Fibroblast of skin of right quadriceps (primary cell): ENCODE measurements at places on chromosomes 2 and 18.

GRCh38 chr2:190867212-190867611 is 13.4 kb upstream of the GLS start:
- DNase-seq: peak; percentile 84

DNA sequence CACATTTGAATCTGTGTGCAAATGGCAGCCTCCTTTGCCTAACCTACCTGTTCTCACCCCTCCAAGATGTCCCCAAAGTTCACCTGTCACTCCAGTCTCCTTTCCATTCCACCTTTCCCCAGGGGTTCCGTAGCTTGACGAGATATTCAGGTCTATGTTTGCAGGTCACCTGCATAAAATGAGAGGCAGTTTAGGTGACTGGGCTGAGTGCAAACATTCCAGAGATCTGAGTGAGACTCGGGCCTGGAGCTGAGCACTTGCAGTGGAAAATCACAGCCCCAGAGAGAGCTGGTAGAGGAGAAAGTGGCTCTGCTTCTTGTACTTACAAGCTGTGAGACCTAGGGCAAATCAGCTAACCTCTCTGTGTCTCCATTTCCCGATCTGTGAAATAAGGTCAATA is 20.1 kb downstream of the CAPN14 start:
- DNase-seq: no peak

DNA sequence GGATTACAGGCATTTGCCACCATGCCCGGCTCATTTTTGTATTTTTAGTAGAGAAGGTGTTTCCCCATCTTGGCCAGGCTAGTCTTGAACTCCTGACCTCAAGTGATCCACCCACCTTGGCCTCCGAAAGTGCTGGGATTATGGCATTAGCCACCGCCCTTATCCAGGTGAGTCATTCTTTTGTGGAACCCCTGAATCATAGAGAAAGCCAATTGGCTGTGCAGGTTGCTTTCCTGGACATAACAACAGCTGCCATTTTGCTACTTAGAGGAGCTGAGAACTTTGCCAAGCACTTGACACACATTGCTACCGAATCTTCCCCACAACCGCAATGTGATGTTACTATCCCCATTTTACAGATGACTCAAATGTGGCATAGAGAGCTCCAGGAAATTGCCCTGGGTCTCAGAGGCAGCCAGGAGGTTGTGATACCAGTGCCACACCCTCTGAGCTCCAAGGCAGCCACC is 36.0 kb downstream of the SETBP1 start:
- no peak for DNase-seq

GRCh38 chr18:27887711-27888495 is 289.0 kb downstream of the CDH2 start:
- DNase-seq: peak; percentile 68

- DNase-seq: no peak
Measured at GRCh38 chr2:47662552-47662951, 120.4 kb upstream of the MSH6 start.

DNA sequence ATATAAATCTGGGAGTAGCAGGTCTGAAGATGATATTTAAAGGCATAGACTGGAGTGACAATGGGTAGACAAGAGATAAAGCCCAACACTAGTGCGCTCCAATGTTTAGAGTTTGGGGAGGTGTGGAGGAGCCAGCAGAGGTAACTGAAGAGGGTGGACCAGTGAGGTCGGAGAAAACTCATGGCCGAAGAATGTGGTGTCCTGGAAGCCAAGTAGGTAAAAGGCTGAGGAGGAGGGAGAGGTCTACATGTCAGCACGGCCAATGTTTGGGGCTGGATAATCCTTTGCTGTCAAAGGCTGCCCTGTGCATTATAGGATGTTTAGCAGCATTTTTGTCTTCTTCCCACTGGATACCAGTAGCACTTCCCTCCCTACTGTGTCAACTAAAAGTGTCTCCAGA is 78.8 kb upstream of the KCNE4 start:
- no peak for DNase-seq

DNA sequence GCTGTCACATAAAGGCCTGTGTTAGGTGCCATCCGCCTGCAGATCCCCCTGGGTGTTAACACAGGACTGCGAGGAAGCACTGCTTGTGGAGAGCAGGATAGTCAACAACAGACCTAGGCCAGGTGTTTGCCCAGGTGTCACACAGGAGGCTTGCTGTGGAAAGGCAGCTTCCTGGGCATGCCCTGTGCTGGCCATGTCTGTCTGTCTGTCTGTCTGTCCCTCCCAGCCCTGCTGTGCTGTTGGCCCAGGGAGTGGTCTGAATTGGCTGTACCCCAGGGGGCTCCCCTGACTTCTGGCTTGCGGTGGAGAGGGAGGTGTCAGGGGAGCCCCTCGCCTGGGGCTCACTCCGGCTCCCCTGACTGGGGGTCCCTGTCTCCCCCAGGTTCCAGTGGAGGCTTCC is 53.2 kb downstream of the SH3BP4 start:
- no peak for DNase-seq

DNA sequence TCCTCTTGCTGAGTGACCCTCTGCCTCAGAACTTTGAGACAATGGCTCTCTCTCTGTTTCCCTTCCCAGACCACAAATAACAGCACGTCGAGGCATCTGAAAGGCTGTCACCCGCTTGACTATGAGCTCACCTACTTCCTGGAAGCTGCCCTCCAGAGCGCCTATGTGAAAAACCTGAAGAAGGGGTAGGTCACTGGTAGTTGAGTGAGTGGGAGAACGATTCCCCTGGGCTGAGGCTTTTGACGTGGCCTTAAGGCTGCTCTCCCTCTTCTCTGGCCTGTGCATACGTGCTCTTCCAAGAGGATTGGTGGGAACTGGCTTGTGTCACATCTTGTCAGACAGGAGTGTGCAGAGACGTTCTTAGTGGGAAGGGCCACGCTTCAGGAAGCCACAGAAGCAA is 63.1 kb upstream of the MCFD2 start:
- no peak for DNase-seq

- DNase-seq: no peak
Measured at GRCh38 chr2:239310401-239311061, 90.3 kb downstream of the HDAC4 start.

GRCh38 chr2:27427863-27428212 is 593 bp upstream of the NRBP1 start:
- no peak for DNase-seq

- peak; percentile 51 for DNase-seq
Measured at GRCh38 chr18:7677001-7677400, 109.9 kb downstream of the PTPRM start.

DNA sequence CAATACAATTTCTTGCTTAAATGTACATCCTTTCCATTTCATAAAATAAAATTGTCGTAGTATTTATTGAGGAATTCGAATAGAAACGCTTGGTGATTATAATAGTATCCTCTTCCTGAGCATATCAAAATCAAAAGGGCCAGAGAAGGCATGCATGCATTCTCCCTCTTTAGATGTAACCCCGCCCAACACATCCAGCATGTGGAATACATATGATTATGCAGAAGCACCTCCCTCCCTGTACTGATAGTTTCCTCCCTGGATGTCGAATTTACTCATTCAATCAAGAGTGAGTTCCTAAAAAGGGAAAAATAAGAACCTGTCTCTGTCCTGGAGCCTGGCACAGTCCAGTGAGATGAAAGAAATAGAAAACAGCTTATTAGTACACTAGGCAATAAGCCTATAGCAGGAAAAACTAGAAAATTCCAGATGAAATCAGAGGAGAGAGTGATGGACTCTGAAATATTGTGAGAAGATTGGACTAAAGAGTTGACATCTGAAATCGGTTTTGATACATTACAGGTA is 262.9 kb downstream of the RDH14 start:
- no peak for DNase-seq

DNA sequence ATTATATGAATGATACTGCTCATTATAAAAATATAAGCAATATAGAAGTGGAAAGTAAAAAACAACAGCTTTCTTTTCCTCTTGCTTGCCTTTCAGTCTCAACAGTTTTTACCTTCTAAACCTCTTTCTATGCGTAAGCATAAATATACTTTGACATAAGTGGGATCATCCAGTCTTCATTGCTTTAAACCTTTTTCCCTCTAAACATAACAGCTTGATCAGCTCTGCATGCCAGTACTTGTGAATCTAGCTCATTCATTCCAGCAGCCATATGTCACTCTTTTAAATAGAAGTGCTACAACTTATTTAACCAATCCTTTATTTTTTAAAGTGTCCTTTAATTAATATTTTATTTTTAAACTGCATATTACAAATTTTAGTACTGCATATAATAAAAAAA is 88.1 kb downstream of the TTC27 start:
- no peak for DNase-seq

GRCh38 chr2:85697716-85698115 is 3.6 kb downstream of the GNLY start:
- no peak for DNase-seq

GRCh38 chr2:134233728-134234136 is 20.1 kb upstream of the MGAT5 start:
- no peak for DNase-seq

DNA sequence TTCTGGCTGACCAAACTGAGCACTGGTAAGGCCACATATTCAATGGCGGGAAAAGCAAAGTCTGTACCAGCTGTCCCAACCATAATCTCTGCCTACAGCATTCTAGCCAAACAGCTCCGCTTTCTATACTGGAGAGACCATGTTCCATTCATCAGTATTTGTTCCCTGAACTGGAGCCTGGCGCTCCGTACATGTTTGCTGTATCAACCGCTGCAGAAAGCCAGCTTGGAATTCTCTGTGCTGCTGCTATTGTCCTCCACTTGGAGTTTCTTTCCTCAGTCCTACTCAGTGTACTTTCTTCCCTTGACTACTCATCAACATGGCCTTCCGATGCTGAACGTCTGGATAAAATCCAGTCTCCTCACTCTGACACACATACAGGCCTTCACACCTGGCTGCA is 1.9 kb downstream of the COA5 start:
- DNase-seq: no peak

- DNase-seq: no peak
Measured at GRCh38 chr2:230898016-230898712, 26.9 kb downstream of the GPR55 start.

- no peak for DNase-seq
Measured at GRCh38 chr2:202610380-202610779, 24.4 kb upstream of the FAM117B start.

DNA sequence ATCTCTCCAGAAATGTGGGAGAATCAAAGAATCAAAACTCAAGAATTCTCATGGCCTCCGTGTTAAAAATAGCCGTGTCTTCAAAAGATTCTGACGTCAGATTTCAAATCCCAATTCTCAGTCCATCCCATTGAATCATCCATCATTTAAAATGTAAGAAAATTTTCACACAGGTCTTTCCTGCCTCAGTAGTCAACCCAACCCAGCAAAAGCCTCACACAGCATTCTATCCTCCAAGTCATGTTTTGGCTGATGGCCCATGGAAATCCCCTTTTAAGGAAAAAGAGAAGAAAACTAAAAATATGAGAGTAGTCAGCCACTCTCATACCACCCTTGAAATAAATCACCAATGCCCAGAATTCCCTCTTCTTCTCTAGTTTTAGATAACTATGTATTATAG is 211.8 kb downstream of the C1D start:
- DNase-seq: peak; percentile 28

GRCh38 chr18:56083523-56084287 is 495.7 kb upstream of the TCF4 start:
- DNase-seq: peak; percentile 3

DNA sequence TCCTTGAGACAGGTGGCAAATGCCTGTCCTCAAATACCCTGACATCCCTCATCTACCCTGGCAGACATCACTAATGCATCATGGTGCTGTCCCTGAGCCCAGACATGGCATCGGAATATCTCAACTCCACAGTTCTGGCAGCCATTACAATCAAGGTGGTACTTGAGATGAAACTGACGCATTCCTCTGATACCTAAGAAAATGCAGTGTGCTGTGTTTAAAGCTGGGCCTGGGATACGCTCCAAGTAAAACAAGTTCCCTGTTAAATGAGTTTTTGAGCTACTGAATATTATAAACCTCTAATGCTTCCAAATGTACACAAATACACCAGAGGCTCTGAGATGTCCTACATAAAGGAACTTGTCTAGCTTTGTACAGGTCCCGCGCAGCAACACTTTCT is 29.8 kb downstream of the POLR1A start:
- DNase-seq: no peak

- no peak for DNase-seq
Measured at GRCh38 chr2:229586012-229586411, 128.3 kb downstream of the DNER start.

DNA sequence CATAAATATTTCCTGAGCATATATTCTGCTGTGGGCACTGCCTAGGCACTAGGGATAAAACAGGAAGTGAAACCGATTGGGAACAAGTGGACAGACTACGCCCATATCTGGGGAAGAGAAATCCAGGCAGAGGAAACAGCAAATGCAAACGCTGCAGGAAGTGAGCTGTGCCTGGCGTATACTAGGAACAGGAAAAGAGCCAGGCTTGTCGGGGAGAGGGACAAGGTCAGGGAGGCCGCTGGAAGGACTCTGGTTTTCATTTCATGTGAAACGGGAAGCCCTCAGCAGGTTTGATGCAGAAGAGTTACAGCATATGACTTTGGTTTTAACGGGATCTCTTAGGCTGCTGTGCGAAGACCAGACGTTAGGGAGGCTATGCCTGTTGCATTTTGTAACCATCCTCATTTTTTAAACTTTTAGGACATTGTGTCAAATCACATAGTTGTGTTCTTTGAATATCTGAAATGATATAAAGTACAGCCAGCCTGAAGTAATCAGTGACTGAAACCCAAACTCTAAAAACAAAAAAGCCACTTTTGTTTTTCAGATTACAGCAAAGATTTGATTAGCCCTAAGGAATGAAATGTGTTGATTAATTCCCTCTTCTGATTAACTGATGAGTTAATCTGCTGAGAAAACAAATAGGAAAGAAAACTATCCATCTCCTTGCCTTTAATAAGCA is 110.2 kb upstream of the PIEZO2 start:
- no peak for DNase-seq

DNA sequence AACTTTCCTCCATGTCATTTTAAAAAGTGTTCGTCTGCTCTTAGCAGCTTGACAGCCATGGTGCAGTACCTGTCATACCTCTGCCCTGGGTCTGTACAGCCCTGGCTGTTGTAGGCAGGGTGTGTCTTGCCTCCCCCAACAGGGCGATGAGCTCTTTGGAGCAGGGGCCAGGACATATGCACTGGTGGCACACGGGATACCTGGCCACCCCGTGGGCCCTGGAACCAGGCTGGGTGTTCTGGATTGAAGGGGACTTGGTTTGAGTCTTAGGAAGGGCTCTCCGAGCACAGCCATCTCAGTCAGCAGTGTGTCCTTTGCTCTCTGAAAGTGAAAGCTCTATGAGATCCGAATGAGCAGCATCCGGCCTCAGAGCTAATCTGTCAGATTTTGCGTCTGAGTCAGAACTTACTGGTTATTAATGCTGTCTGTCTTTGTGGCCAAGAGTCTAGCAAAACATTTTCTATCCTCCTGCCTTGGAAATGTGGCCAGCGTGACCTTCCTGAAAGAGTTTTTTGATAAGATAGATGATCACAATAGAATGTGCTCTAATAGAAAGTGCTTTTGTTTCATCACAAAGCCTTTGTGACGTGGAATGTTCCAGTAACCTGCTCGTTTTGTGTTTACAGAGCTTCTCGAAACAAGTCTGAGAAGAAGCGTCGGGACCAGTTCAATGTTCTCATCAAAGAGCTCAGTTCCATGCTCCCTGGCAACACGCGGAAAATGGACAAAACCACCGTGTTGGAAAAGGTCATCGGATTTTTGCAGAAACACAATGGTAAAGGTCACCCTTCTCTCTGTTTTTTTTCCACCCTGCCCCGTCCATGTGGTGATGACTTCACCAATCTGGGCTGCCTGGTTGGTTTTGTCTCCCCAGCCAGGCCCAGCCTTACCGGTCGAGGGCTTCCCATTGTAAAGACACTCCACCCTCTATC is 77.3 kb upstream of the RPL31 start:
- peak; percentile 62 for DNase-seq
